ENCODE measurements at places on chromosomes 4 and X. TPM values are rescaled to one million over a fixed set of nuclear protein-coding genes. Genes with fewer than 3 reads are reported as not detected.

SPANXD gene
- total RNA-seq: not detected

DNA sequence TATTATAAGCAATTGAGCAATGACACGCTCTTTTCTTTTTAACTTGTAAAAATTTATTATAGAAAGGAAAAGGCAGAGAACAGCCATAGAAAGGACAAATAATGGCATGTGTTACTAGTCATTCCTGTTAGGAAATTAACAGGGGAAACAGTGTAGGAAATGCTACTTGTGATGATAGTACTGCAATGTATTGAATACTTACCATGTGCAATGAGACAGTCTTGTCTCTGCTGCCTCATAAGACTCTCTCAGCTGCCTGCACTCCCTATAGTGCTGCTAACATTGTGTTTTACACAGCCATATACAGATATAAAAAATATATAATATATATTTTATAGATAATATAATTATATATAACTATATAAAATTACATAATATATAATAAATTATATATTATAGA is 62.3 kb upstream of the SHOX start:
- H3K27me3 ChIP-seq: no peaks in the 10 kb centered on the region
- H3K27ac ChIP-seq: no peak overlapping the region
- no peak overlapping the region for H3K4me3 ChIP-seq
- DNase-seq: no peak
- no peaks in the 10 kb centered on the region for H3K4me1 ChIP-seq

- H3K27me3 ChIP-seq: no peaks in the 10 kb centered on the region
- H3K4me1 ChIP-seq: peaks cover 31% of the 10 kb centered on the region
- no peak overlapping the region for H3K27ac ChIP-seq
- no peak overlapping the region for H3K4me3 ChIP-seq
Measured at GRCh38 chr4:56424697-56425514, 10.5 kb downstream of the PPAT start.

- H3K36me3 ChIP-seq: peaks cover 37% of the 10 kb centered on the region
- DNase-seq: no peak
Measured at GRCh38 chr4:16217300-16218051, 8.8 kb downstream of the TAPT1 start.

PABPC1L2B gene
- total RNA-seq: not detected

GRCh38 chr4:87030755-87031441 is 96.1 kb downstream of the AFF1 start:
- DNase-seq: no peak
- H3K4me3 ChIP-seq: no peak overlapping the region
- peaks cover 7% of the 10 kb centered on the region for H3K36me3 ChIP-seq
- no peak overlapping the region for H3K27ac ChIP-seq
- peaks cover 32% of the 10 kb centered on the region for H3K4me1 ChIP-seq
- H3K27me3 ChIP-seq: no peaks in the 10 kb centered on the region

TLR1 gene
- total RNA-seq: 1.9 TPM

GYG2 gene
- not detected for total RNA-seq

- no peak overlapping the region for H3K27ac ChIP-seq
- DNase-seq: no peak
- H3K27me3 ChIP-seq: no peaks in the 10 kb centered on the region
Measured at GRCh38 chr4:93237521-93237920, 591.0 kb upstream of the ATOH1 start.

DNA sequence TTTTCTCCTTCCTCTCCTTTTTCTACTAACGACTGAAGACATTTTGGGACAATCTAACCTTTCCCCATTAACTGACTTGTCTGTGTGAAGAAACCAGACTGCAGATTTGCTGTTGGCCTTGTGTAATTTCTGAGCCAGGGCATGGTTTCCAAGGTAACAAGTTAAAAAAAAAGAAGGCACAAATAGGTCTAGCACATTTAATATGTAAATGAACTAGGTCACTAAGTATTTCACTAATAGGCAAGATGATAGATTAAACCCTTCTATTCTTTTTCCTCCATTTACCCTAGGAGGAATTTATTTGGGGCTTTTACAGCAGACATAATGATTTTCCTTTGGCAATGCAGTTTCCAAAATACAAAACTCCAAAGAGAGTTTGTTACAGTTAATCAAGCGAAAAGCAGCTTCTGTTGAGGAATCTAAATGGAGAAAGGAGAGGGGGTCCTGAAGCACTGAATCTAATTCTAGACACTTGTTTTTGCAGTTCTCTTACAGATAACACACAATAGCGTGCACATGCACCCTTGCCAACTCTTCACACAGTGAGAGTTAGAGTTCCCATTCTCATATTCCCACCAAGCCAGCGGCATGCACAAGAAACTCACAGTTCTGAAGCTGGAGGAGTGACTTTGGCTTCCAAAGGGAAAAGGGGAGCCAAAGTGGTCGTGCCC is 72.0 kb downstream of the TSPAN5 start:
- no peak for DNase-seq
- no peaks in the 10 kb centered on the region for H3K36me3 ChIP-seq
- no peak overlapping the region for H3K4me3 ChIP-seq
- H3K27ac ChIP-seq: no peak overlapping the region
- peaks cover 6% of the 10 kb centered on the region for H3K4me1 ChIP-seq
- no peaks in the 10 kb centered on the region for H3K27me3 ChIP-seq

CLIC2 gene
- 0.49 TPM for total RNA-seq

GRCh38 chr4:168515222-168516011 is 18.6 kb downstream of the PALLD start:
- no peak overlapping the region for H3K27ac ChIP-seq
- H3K4me1 ChIP-seq: peaks cover 22% of the 10 kb centered on the region
- H3K4me3 ChIP-seq: no peak overlapping the region
- H3K36me3 ChIP-seq: no peaks in the 10 kb centered on the region
- H3K27me3 ChIP-seq: no peaks in the 10 kb centered on the region

GRCh38 chrX:57134702-57135101 is 2.5 kb downstream of the SPIN2A start:
- H3K27me3 ChIP-seq: no peaks in the 10 kb centered on the region
- H3K27ac ChIP-seq: no peak overlapping the region
- no peak overlapping the region for H3K4me3 ChIP-seq
- no peaks in the 10 kb centered on the region for H3K4me1 ChIP-seq
- no peaks in the 10 kb centered on the region for H3K36me3 ChIP-seq
- no peak for DNase-seq

DNA sequence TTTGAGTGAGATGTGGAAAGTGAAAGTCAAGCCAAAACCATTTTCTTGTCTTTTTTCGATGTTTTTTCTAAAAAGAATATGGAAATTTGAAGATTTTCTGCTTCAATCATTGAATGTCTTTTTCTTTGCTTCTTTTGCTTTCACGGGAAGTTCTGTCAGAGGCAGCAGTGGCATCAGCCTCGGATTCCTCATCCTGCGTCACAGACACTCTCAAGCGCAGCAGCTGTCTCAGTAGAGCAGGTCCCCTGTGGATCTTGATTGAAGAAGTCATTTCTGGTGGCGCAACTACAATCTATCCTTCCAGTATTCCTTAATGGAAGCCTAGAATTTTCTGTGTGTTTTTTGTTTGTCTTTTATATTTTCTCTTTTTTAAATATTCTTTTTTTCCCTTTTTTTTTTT is 52.7 kb upstream of the NEIL3 start:
- no peak overlapping the region for H3K27ac ChIP-seq
- no peaks in the 10 kb centered on the region for H3K4me1 ChIP-seq
- no peaks in the 10 kb centered on the region for H3K36me3 ChIP-seq
- DNase-seq: no peak

HDX gene
- 1.2 TPM for total RNA-seq

- no peaks in the 10 kb centered on the region for H3K36me3 ChIP-seq
- no peak overlapping the region for H3K27ac ChIP-seq
- H3K27me3 ChIP-seq: no peaks in the 10 kb centered on the region
- DNase-seq: no peak
Measured at GRCh38 chr4:157896726-157897125, 276.1 kb downstream of the GASK1B start.

GRCh38 chr4:173584506-173584905 is 54.5 kb upstream of the HAND2 start:
- H3K27me3 ChIP-seq: peaks cover 1% of the 10 kb centered on the region
- H3K4me3 ChIP-seq: no peak overlapping the region
- H3K27ac ChIP-seq: no peak overlapping the region
- no peaks in the 10 kb centered on the region for H3K36me3 ChIP-seq

DNA sequence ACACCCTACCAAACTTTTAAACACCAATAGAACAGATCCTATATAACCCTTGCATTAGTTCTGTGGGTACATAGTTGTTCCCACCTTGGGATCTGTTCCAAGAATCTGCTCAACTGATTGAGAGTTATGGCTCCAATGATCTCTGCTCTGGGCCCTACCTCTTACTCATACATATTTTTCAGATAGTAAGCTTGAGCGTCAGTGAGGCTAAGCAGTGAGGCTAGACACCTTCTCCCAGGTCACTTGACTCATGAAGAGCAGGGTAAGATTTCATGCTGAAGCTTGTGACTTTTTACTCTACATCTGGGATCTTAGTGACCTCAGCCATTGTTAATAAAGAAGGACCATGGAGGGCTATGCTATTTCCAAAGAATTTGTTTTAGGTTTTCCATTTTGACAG is 23.1 kb upstream of the TNIP3 start:
- DNase-seq: no peak
- no peak overlapping the region for H3K4me3 ChIP-seq
- H3K4me1 ChIP-seq: peaks cover 58% of the 10 kb centered on the region
- H3K27me3 ChIP-seq: no peaks in the 10 kb centered on the region
- H3K36me3 ChIP-seq: peaks cover 7% of the 10 kb centered on the region
- H3K27ac ChIP-seq: no peak overlapping the region
